Sigmoid colon (tissue), 7 donors: ENCODE measurements at places on chromosomes 6 and 20. TPM values are rescaled to one million over a fixed set of nuclear protein-coding genes. Genes with fewer than 3 reads are reported as not detected.

Gene KIAA0408
- 42.4 TPM for total RNA-seq

Gene LY6G5C
- total RNA-seq: 0.68 TPM

DNA sequence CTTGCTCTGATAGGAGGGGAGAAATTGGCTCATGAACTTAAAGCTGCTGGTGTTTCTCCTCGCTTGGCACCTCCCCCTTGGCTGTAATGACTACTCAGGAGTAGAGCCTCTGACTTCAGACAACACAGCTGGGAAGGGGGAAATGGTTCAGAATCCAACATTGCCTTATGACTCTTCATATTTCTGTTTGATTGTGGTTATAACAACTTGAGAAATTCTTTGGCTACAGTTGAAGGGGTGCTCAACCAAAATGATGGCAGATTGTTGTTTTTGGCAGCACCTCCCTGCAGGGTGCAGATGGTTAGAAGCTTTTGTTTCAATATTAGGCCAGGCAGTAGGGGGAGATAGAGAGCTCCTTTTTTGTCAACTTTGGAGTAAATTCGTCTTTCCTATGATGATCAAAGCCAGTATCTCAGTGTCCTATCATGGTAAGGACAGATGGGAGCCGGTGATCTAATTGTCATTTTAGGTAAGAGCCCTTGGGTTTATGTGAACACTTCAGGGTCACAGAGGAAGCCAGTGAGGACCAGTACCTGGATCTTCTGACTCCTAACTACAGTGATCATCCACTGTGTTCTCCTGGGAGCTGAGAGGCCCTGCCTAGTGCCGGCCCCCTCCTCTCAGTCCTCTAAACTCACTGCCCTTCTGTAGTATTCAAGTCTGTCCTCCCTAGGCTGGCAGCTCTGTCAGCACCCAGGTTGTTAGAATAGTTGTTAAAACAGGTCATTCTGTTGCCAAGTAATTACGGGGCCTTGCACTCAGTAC is 39.9 kb downstream of the RPRD1B start:
- peak; percentile 92 for DNase-seq
- no peaks in the 10 kb centered on the region for H3K4me1 ChIP-seq
- no peaks in the 10 kb centered on the region for H3K27me3 ChIP-seq

Gene GMPR
- total RNA-seq: 17.9 TPM

DNA sequence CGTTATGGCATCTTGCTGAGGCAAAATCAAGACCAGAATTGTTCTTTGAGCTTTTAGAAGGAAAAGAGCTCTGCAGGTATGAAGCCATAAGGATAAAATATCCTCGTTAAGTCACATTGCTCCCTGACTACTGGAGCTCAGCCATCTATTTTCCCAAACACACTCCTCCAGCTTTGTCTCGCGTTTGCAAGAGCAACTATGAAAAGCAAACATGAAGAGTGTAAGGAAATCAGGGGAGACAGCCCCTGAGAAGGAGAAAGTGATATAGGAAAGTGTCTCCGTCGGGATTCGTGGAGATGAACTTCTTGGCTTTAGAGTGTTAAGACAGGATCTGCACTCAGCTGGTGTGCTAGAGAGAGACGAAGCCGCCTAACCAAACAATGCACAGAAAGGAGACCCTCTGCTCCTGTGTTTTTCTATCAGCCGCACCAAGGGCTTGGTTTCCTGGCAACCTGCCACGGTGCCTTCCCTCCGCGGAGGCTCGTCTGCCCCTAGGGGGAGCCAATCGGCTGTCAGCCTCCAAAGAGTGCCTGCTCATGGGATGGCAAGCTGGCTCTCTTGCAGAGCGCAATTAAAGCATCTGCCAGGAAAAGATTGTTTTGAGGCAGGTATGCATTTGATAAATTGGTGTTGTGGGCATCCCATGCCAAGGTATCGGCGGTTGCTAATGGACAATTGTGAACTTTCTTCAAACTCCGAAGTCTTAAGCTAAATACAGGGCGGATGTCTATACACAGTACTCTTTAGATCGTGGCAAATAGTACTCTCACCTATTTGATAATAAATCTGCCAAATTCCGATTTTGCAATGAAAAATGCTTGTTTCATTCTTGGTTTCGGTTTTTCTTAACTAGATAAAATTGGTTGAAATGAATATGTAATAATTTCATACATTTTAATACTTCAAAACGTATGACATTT is 603.2 kb downstream of the RNF144B start:
- no peaks in the 10 kb centered on the region for H3K27me3 ChIP-seq
- H3K4me1 ChIP-seq: peaks cover 6% of the 10 kb centered on the region
- DNase-seq: peak; percentile 77
- H3K36me3 ChIP-seq: no peaks in the 10 kb centered on the region
- H3K27ac ChIP-seq: no peak overlapping the region

Gene HLA-DQA2
- total RNA-seq: 1.7 TPM

Gene STMND1
- total RNA-seq: 0.36 TPM

DNA sequence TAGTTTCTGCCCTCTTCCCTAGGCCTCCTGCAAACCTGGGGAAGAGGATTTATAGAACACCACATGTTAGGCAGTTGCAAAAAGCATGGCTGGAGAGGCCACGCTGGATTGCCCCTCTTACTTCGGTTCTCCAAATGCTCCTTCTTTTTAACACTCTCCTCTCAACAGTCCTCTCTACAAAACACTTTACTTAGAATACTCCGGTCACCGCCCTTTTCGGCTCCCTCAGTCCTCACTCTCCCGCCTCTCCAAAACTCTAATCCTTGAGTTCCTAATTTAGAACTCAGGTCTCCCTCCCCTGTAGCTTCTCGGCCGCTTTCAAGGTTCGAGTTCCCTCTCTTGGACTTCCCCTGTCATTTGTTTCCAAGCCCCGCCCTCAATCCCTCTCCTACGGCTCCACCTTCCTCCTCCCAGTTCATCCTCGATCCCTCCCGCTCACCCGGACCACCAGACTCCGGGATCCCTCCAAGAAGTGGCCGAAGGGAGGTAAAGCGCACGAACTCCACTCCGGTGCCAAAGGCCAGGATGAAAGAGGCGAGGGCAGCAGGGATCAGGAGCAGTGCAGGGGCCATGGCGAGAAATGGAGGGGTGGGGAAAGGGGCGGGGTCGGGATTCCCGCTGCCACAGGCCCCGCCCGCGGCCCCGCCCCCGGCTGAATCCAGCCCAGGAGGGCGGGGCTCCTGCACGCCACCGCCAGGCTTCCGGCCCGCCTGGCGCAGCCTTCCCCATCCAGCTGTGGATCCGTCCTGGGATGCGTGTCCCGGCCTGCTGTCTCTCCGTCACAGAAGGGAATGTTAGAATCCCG is at the start of gene NRM:
NRM (minus strand) TSS at position 582 of the 805 bp plus-strand sequence; CDS start at position 572, 10 bp downstream.
- peak within 1 kb of the TSS; percentile 62 for H3K4me3 ChIP-seq
- no peaks in the 10 kb centered on the region for H3K36me3 ChIP-seq
- peak within 1 kb of the TSS; percentile 99 for H3K27ac ChIP-seq
- H3K27me3 ChIP-seq: no peaks in the 10 kb centered on the region

DNA sequence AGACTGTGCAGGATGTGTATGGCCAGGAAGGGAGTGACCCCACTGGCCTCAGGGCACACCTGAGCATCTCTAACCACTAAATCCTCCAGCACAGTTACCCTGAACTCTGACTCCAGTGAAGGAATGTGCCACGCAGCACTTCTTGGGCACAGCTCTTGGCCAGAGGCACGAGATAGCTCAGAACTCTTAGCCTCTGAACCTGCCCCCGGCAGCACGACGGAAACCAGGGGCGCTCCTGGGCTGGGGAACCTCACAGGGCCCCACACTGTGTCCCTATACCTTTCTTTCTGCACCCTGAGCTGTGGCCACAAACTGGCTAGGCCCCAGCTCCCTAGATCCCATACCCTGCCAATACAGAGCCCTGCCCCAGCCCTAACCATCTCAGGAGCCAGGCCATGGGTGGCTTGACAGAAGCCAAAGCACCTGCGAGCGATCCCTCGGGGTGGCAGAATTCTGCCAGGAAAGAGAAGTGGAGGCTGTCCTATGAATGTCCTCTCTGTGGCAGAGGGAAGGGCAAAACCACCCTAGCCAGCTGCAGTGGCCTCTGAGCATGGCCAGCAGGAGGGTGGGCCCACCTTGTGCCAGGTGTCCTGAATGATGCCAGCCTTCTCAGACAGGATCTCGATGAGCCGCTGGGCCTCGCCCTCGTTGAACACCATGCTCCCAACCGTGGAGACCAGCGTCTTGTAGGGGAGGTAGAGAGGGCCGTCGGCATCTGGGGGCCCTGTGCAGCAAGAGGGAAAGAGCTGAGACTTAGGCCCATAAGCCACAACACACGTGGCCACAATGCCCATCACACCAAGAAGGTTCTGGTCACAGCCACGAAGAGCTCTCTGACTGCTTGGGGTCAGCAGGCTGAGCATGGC is 39.4 kb downstream of the RRBP1 start:
- peaks cover 45% of the 10 kb centered on the region for H3K36me3 ChIP-seq
- no peaks in the 10 kb centered on the region for H3K27me3 ChIP-seq
- no peak for DNase-seq

Gene MTCH1
- 192 TPM for total RNA-seq

DNA sequence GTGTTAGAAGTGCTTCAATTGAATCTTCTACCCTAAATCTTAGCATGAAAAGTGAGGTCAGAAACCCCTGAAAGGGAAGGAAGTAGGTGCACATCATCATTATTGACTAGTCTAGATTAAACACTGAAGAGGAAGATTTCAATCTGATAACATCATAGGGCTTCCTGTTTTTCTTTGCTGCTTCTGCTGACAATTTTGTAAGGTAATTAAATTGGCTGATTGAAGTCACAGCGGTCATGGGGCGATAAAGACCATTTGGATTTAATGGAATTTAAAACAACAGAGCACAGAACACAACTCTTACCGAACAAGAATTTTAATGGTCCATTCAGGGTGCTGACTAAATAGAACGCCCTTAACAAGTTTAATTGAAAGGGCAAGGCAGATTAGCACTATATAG is 11.3 kb downstream of the GRIK2 start:
- no peak overlapping the region for H3K4me3 ChIP-seq
- peaks cover 4% of the 10 kb centered on the region for H3K4me1 ChIP-seq
- H3K27ac ChIP-seq: no peak overlapping the region
- no peaks in the 10 kb centered on the region for H3K36me3 ChIP-seq
- H3K27me3 ChIP-seq: peaks cover 10% of the 10 kb centered on the region
- no peak for DNase-seq
